ENCODE measurements at places on chromosomes 16 and 17.

GRCh38 chr17:2981325-2981724 lies 82.1 kb downstream of the OR1D5 start:
- DNase-seq: no peak

GRCh38 chr17:12472252-12473173 lies 193.2 kb upstream of the MYOCD start:
- no peak for DNase-seq

DNA sequence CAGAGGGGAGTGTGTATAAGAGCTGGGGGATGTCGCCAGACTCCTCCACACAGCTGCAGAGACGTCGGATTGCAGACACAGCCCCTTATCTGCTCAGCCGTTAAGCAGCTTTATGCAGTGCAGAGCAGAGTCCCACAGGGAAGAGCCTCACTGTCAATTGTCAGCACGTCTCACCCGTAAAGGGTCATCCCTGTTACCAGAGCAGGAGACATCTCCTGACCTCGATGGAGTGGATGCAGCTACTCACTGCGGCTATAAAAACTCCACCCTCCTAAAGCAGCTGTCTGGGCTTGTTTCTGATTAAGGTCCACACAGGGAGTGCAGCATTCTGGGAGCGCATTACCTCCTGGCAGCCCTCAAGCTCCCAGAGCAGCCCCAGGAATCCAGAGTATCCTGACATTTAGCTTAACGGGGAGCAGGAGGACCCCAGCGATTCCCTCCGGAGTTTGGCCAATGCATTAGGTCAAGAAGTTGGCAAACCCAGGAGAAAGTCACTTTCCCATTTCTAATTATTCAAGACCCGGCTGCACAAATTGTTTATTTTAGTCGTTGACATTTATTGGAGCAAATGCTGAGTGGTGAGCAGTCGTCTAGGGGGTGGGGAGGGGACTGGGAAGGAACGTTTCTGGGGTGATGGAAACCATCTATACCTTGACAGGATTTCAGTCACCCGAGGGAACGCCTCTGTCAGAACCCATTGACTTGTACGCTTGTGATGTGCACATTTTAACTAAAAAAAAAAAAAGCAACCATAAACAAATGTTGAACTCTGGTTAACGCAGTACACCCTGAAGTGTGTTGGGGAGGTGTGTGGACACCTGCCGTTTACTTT lies 100.0 kb upstream of the ZNF469 start:
- no peak for DNase-seq

- DNase-seq: no peak
Measured at GRCh38 chr17:76138896-76139752, 1.9 kb downstream of the FOXJ1 start.

- DNase-seq: no peak
Measured at GRCh38 chr17:48093341-48094045, 7.8 kb downstream of the CBX1 start.

- no peak for DNase-seq
Measured at GRCh38 chr17:16652847-16653366, 743 bp downstream of the ZNF624 start.

DNA sequence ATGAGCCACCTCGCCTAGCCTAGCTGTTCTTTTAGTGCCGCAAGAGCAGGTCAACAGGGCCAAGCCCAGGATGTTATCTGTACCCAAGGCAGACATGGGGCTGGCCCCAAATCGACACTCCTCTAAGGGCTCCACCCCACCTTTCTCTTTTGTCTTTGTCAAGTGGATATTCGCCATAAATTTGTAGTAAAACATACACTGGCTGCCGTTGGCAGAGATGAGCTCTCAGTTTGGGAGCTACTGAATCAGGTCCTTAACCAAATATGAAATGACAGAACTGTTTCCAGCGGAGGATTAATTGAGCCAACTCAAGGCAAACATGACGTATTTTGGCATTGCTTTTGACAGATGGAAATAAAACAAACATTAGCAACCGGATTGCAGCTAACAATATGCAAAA lies 556.9 kb upstream of the CDH5 start:
- DNase-seq: no peak

DNA sequence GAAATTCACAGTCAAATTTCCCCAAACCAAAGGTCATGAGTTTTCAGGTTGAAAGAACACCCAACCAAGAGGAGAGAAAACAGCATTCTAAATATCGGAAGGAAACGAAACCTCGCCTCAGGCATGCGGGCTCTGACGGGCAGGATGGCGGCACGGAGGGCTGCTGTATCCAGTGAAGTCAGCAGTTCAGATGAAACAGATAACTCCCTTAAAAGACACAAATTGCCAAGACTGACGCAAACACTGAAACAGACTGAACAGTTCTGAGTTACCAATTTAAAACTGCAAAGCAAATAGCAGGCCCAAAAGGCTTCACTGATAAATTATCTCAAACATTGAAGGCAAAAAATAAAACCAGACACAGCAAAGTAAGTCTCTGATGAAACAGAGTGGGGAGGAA lies 20.6 kb upstream of the CDH15 start:
- no peak for DNase-seq

- DNase-seq: no peak
Measured at GRCh38 chr17:37725601-37726146, 19.2 kb downstream of the HNF1B start.

GRCh38 chr16:89687092-89687940 lies 827 bp downstream of the CDK10 start:
- DNase-seq: no peak

DNA sequence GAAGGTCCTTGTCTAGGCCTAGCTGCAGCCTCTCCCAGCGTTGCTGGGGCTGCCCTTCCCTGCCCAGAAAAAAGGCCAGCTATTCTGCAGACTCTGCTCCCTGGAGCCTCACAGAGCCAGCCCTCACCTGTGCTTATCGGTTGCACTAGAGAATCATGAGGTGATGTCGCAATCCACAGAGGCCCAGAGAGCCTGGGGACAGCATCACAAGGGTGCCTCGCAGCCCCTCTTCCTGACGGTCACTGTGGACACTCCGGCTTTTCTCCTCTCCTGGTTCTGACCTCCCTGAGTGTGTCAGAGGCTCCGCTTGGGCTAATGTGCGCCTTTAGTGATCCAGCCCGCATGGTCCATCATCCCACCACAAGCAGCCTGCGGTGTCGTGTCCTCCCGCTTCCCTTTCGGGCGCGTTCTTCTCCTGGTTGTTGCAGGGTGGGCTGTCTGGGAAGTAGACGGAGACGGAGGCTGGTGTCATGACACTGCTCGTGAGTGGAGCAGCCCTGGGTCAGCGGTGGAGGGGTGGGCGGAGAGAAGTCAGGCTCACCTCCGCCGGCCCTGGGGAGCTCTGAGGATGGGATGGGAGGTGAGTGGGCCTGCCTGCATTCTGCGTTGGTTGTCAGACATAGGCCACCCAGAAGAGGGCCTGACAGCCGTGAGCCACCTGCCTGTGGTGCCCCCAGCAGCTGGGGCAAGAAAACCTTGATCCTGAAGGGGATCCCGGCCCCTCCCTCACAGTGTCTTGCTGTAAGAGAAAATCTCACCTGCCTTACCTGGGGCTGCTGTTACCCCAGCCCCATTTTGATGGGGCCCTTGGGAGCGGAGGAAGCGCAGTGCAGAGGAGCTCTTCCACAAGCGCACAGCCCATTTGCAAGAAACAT lies 165.9 kb upstream of the CHMP6 start:
- no peak for DNase-seq

DNA sequence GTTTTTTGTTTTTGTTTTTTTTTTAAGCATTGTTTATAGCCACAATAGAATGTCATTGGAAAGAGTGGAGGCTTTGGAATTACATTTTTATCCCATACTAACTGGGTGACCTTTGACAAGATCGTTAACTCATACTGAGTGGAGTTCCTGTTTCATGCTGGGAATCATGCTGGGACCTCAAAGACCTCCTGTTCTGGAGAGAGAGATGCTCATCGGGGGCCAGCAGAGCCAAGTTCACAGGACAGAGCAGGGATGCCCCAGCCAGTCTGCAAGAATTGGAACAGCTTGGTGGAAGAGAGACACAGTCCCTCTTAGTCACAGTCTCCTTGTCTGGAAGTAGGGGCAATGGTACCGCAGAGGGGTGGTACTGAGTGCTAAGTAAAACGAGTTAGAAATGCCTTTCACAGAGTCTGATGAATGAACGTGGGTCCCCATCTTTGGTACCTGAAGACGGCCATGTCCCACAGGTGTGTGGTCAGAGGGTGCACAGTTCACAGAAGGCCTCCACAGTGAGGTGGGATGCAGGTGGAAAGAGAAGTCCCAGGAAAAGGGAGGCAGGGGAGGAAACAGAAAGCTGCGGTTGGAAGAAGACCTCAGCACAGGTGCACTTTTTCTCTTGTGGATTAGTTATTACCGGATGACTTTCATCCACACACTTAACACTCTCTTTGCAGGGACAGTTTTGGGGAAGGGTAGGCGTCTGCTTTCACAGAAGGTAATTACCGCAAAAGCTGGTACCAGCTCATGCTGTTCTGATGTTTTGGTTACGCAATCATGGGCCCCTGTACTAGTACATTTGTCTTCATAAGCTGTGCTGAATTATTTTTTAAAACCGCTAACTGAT lies 147.8 kb downstream of the PRKCA start:
- DNase-seq: no peak

DNA sequence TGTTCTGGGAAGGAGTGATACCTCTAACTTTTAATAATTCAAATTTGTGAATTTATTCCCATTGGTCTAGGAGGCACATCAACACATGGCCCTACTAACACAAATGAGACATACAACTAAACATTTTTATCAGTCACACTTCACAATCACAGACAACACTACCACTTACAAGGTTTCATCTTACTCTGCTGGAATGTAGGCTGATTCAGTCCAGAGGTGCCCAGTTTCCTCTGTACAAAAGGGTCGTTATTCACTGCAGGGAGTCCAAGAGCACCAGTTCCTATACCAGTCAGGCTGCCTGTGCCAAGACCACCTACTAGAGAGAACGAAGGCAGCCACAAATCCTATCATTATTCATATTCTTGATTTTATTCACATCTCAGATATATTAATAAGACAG lies 41.4 kb downstream of the SETD6 start:
- DNase-seq: no peak

DNA sequence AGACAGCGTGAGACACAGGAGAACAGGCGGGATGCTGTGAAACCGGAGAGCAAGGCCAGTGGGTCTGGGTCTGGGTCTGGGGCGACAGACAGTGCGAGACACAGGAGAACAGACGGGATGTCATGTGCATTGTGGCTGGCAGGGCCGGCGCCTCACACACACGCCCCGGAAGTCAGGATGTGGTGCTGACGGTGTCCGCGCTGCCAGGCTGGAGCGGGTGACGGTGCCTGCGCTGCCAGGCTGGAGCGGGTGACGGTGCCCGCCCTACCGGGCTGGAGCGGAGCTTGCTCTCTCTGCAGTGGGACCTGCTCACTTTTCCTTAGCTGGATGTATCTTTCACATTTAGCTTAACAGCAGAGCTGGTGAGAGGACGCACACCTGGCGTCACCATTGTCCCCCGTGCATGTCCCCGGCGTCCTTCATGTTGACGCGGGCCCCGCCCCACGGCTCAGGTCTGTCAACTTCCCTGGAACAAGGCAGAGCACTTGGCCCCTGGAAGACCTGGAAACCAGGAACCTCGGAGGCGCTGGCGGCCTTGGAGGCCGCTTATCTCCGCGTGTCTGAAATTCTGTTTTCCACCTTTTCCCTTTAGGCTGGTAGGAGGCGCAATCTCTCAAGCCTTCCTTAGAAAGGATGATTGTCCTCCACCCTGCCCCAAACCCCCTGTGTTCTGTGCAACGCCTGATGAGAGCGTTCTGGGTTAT lies 43.0 kb upstream of the ZNF750 start:
- peak; percentile 66 for DNase-seq

DNA sequence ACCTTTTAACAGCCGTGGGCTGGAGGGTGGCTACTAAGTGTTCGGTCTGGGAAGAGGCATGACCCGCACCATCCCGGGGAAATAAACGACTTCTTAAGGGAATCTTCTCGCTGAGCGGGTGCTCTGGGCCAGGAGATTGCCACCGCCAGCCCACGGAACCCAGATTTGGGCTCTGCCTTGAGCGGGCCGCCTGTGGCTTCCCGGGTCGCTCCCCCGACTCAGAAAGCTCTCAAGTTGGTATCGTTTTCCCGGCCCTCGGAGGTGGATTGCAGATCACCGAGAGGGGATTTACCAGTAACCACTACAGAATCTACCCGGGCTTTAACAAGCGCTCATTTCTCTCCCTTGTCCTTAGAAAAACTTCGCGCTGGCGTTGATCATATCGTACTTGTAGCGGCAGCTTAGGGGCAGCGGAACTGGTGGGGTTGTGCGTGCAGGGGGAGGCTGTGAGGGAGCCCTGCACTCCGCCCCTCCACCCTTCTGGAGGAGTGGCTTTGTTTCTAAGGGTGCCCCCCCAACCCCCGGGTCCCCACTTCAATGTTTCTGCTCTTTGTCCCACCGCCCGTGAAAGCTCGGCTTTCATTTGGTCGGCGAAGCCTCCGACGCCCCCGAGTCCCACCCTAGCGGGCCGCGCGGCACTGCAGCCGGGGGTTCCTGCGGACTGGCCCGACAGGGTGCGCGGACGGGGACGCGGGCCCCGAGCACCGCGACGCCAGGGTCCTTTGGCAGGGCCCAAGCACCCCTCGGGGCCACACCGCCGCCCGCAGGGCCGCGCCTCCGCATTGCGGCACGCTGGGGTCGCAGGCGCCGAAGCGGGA lies 3.6 kb upstream of the CBX4 start:
- no peak for DNase-seq

DNA sequence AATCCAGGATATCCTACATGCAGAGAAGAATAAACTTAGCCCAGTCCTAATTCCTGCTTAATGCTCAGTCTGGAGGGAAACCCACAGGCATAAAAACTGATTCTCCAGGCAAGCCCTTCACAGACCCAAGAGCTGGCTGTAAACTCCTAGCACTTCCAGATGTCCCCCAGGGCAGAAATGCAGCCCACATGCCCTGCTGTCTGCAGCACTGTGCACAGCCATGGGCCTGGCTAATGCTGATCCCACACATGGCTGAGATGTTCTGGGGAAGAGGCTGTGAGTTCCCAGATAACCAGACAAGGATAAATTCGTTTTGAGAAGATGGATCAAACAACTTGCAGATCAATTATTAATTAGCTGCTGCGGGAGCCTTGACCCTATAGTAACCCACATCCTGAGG lies 148.4 kb downstream of the AATF start:
- DNase-seq: no peak

- DNase-seq: peak; percentile 24
Measured at GRCh38 chr16:84117494-84117843, 727 bp upstream of the MBTPS1 start.

DNA sequence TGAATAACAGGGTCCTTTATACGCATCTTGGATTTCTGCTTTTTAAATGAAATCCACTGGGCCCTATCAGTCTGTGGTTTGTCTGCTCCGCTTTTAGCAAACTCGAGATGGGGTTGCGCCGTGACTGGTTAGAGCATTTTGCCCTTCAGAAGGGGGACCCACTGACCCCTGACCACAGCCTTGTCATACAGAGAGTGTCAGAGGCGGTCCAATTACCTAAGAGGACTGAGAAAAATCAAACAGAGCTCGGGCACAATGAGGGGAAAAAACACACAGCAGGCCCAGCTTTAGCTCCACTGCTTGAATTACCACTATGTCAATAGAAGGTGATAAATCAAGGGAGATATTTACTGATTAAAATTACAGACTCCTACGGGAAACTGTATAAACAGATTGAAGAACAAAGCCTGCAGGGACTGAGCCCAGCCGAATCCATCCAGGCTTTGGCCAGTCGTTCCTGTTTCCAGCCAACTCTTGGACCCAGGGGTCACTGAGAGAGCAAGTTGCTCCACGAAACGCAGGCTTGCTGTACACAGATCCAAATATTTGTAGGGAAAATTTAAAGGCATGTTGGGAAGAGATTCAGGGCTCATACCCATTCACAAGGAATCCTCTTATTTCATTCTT lies 131.9 kb upstream of the ZFHX3 start:
- DNase-seq: no peak

GRCh38 chr17:57682701-57683100 lies 62.4 kb downstream of the CCDC182 start:
- no peak for DNase-seq
